PC-3 (cell line): ENCODE measurements at places on chromosomes 12 and 14.

DNA sequence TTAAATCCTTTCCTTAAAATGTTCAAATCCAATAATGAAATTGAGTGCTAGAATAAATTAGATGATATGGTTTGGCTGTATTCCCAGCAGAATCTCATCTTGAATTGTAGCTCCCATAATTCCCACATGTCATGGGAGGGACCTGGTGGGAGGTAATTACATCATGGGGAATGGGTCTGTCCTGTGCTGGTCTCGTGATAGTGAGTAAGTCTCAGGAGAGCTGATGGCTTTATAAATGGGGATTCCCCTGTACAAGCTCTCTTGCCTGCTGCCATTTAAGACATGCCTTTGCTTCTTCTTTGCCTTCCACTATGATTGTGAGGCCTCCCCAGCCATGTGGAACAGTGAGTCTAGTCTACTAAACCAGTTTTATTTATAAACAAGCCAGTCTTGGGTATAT is 508.5 kb downstream of the ETNK1 start:
- DNase-seq = no peak
- H3K4me1 ChIP-seq = no peaks in the 10 kb centered on the region
- no peak overlapping the region for H3K27ac ChIP-seq
- H3K4me3 ChIP-seq = no peak overlapping the region

DNA sequence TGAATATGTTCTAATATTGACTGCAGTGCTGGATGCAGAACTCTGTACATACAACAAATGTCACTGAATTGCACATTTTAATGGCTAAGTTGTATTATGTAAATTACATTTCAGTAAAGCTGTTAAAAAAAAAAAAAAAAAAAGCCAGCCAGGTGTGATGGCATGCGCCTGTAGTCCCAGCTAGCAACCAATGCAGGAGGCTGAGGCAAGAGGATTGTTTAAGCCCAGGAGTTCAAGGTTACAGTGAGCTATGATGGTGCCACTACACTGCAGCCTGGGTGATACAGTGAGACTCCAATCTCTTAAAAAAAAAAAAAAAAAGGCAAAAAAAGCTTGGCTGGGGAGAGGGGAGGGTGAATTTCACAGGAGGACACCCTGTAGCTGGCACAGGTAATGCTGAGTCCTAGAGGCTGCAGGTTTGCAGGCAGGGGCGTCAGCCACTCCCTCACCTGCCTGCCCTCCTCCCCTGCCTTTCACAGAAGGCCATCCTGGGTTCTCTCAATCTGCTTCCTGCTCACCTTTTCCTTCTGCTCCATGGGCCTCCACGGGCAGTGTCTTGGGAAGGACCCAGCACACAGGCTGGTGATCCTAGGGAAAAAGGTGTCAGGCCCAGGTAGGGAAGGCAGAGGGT is 40.7 kb downstream of the TESC start:
- H3K4me1 ChIP-seq = peaks cover 8% of the 10 kb centered on the region; the same call in 1 of the 2 replicates
- no peaks in the 10 kb centered on the region for H3K27me3 ChIP-seq
- H3K36me3 ChIP-seq = no peaks in the 10 kb centered on the region
- no peak overlapping the region for H3K4me3 ChIP-seq
- no peak overlapping the region for H3K27ac ChIP-seq

- no peaks in the 10 kb centered on the region for H3K27me3 ChIP-seq
- H3K36me3 ChIP-seq = no peaks in the 10 kb centered on the region
- no peak for DNase-seq
- no peak overlapping the region for H3K27ac ChIP-seq
Observed at GRCh38 chr12:69925291-69925690, 100.3 kb downstream of the MYRFL start.

- H3K4me3 ChIP-seq = no peak overlapping the region
- no peaks in the 10 kb centered on the region for H3K36me3 ChIP-seq
- peak; percentile 42 for DNase-seq
Observed at GRCh38 chr12:98939350-98939749, 294.3 kb downstream of the APAF1 start.

GRCh38 chr14:59362513-59362912 is 102.7 kb downstream of the GPR135 start:
- H3K4me3 ChIP-seq = peak overlapping the region; percentile 54; the same call in 1 of the 2 replicates
- H3K4me1 ChIP-seq = peaks cover 76% of the 10 kb centered on the region
- peak; percentile 83 for DNase-seq
- peak overlapping the region; percentile 72 for H3K27ac ChIP-seq
- no peaks in the 10 kb centered on the region; the same call in 1 of the 2 replicates for H3K36me3 ChIP-seq

GRCh38 chr12:78210894-78211302 is 380.2 kb downstream of the NAV3 start:
- no peak overlapping the region for H3K4me3 ChIP-seq
- no peaks in the 10 kb centered on the region for H3K36me3 ChIP-seq
- DNase-seq = peak; percentile 92

GRCh38 chr12:16612647-16613046 is 6.7 kb upstream of the LMO3 start:
- H3K27me3 ChIP-seq = no peaks in the 10 kb centered on the region
- H3K4me1 ChIP-seq = peaks cover 8% of the 10 kb centered on the region; the same call in 1 of the 2 replicates
- peak; percentile 26 for DNase-seq
- no peak overlapping the region for H3K4me3 ChIP-seq

DNA sequence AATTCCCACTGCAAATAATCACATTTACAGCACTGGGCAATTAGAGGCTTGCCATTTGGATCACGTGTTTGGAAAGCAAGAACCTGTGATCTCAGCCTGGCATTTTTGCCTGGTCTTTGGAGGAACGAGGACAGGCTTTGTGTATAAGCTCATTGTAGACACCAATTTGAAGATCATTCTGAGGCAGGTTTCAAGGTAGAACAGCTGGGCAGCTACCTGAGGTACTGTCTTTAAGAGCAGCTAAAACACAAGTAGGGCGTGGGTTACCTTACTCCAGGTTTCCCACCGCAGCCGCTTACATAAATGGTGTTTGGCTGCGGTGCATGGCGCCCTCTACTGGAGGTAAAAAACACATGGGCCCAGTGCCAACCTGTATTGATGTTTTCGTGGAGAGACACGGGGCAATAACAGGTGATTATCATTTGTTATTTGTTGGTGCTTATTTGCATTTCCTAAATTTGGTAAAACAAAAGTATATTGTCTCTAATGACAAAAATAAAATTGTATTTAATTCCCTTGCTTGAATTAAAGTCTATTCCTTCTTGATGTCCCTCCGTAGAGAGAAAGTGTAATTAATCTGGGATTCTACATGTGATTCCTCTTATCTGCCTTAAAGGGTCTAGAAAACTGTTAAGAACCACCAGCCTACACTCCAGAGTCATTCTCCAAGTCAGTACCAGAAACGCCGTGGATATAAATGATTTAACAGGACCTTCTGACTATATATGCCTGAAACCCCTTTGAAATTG is 69.7 kb downstream of the SVOP start:
- H3K4me3 ChIP-seq = peak overlapping the region; percentile 36; the same call in 1 of the 2 replicates
- H3K4me1 ChIP-seq = no peaks in the 10 kb centered on the region
- peak; percentile 91 for DNase-seq
- H3K27me3 ChIP-seq = peaks cover 16% of the 10 kb centered on the region; the same call in 1 of the 2 replicates
- H3K27ac ChIP-seq = no peak overlapping the region
